ENCODE measurements at places on chromosomes 4 and X.
A peak's percentile ranks its signal among the peaks of the same experiment; 100 is the strongest.

- DNase-seq = no peak
Observed at GRCh38 chrX:64395568-64395929, 297 bp upstream of the MTMR8 start.

GRCh38 chr4:157664726-157665125, 444.2 kb downstream of the GRIA2 start:
- DNase-seq = no peak

DNA sequence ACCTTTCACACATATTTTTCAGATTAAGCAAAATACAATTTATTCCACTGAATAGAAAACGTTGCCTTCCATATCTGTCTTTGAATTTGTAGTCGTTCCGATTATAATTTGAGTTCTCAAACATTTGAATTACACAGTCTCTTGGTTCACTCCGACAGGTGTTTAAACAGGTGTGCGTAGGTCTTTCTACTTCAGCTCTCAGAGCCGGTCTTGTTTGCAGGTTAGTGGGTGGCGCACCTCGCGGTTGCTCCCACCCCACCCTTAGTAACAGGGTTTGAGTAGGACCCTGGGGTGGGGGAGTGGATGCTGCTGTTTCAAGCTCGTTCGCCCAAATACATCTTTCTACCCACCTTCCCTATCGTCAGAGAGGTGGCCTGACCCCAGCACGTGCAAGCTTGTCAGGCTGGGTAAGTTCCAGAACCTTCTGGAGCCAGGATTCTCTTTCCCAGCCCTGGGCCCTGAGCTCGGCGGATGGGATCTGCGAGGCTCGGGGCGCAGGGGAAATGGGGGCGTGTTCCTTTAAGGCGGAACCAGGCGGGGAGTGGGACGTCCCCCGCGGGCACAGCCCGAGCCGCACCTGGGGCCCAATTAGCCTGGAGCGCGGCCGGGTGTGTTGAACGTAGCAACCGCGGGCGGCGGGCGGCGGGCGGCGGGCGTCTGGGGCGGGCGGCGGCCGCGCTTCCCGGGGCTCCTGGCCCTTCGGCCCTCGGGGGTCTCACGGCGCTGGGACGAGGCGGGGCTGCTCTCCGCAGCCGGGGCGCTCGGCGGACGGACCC, at the start of gene FAM149A:
Gene FAM149A (plus strand): TSS at position 591 of the 776 bp plus-strand sequence.
- DNase-seq = peak; percentile 40

DNA sequence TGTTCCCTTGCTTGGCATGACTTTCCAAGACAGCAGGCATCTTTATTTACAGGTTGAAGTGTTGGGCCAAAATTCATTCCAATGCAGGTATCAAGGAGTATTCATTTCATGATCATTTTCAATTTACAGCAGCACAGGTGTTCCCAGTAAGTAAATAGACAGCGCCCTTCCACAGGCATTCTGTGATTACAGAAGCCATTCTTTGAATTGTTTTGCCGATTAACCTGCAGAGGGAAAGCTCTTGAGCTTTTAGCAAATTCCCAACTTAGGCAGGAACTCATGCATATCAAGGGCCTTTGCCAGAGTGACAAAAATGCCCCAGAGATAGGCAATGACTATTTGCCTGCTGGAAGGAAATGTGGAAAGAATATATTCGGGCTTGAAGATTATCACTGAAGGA, 6.8 kb downstream of the TXK start:
- DNase-seq = no peak

DNA sequence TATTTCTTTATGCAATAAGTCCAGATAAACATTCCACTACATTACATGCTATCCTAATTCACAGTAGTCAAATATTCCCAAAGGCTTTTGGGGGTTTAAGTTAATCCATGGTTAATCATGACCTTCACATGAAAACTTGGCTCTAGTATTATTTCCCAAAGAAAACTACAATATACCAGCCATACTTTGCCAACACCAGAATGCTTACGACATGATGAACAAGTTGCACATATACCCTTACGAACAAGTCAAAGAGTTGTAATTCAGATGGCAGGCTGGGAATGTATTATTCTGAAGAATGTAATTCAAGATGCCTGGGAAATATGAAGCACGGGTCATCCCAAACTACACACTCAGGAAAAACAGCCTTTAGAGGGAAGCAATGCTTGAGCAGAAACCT, 499.6 kb downstream of the PPARGC1A start:
- DNase-seq = no peak

GRCh38 chr4:148812101-148812500, 369.9 kb upstream of the NR3C2 start:
- DNase-seq = no peak

DNA sequence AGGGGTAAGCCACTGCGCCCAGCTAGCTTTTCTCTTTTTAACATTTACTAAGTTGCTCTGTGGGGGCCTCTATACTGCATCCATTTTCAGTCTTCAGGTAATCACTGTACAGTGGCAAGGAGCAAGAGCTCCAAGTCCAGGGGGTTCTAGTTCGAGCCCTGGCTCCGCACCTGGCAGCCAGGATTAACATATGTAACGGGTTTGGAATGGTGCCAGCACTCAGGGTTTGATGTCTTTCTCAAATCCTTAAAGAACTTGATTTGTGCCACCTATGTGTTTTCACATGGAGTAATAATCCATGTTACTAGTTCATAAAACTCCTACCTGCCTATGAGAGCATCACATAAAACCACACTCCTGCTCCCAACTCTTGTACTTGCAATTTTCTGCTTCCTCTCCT, 4.5 kb downstream of the GRPEL1 start:
- no peak for DNase-seq

GRCh38 chr4:47442980-47443379, 20.5 kb downstream of the COMMD8 start:
- no peak for DNase-seq

- no peak for DNase-seq
Observed at GRCh38 chr4:163395758-163396157, 52.1 kb downstream of the NPY5R start.

- no peak for DNase-seq
Observed at GRCh38 chrX:77977095-77977494, 7.7 kb upstream of the PGAM4 start.

- no peak for DNase-seq
Observed at GRCh38 chrX:32571579-32571978, 639.8 kb downstream of the DMD start.

DNA sequence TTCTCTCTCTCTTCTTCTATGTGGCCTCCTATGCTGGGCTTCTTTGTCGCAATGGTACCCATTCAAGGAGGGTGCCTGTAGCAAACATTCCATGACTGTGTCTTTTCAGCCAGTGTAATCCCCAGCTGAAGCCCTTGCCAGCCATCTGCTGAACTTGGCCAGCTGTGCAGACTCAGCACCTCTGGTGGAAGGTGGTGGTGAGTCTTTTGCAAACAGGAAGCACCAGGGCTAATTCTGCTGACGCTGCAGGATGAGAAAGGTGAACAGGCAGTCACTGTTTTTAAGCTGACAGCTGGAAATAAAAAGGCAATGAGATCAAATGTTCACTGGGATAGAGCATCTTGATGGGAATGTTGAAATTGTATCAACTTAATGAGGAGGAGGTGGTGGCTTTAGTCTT, 298.7 kb upstream of the CLNK start:
- no peak for DNase-seq

GRCh38 chrX:44971674-44972073, 98.7 kb downstream of the KDM6A start:
- no peak for DNase-seq

DNA sequence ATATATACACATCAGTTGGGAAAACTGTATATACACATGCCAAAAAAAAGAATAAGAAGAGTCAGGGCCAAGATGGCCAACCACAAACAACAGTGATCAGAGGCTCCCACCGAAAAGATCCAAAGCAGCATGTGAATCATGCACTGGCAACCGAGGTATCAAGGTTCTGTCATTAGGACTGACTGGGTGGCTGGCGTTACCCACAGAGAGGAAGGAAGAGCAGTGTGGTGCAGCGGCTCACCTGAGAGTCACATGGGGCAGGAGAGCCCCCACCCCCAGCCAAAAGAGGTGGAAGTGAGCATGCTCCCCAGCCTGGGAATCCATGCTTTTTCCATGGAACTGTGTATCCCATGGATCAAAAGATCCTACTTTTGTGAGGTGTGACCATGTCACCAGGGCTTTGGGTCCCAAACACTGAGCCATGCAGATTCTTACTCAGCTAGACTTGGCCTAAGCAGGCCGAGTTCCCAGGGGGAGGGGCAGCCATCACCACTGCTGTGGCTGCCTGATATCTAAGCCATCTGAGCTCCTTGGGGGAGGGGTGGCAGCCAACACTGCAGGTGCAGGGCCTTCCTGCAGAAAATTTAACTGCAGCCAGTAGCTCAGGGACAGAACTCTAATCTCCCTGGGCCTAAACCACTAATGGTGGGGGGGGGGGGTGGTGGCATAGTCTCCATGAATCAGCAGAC, 52.8 kb downstream of the P2RY10 start:
- DNase-seq = no peak

DNA sequence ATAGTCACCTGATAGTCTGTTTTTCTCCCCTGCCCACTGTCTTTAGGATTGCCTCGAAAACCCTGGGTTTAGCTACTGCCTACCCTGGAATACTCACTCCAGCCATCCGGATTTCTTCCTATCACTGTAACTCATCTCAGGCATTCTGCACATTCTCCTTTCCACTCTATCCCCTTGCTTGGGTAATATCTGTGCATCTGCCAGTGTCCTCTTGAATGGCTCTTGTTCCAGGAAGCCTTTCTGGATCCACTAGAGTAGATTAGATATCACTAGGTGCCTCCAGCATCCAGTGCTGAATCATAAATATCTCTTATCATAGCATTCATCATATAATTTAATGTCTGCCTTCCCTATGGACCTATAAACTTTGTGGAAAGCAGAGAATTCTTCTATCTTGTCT, 17.1 kb upstream of the GALNT7 start:
- DNase-seq = no peak

- no peak for DNase-seq
Observed at GRCh38 chrX:124887572-124887971, 432.1 kb upstream of the TEX13C start.

DNA sequence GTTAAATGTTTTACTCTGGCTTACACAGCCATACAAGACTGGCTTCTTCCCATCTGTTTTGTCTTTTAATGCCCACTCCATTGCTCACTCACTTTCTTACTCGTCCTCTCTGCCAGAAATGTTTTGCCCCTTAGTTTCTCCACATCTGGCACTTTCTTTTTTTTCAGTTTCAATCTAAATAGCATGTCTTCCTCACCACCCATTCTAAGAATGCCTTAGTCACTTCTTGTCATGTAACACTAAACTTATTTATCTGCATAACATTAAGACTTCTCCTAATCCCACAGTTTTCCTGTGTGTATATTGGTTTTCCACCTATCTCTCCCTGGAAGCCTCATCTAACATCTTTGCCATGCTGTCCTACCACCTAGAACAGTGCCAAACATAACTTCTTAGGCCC, 119.3 kb downstream of the ADAMTS3 start:
- DNase-seq = no peak

GRCh38 chrX:1534301-1535168, 2.5 kb downstream of the P2RY8 start:
- DNase-seq = peak; percentile 54

DNA sequence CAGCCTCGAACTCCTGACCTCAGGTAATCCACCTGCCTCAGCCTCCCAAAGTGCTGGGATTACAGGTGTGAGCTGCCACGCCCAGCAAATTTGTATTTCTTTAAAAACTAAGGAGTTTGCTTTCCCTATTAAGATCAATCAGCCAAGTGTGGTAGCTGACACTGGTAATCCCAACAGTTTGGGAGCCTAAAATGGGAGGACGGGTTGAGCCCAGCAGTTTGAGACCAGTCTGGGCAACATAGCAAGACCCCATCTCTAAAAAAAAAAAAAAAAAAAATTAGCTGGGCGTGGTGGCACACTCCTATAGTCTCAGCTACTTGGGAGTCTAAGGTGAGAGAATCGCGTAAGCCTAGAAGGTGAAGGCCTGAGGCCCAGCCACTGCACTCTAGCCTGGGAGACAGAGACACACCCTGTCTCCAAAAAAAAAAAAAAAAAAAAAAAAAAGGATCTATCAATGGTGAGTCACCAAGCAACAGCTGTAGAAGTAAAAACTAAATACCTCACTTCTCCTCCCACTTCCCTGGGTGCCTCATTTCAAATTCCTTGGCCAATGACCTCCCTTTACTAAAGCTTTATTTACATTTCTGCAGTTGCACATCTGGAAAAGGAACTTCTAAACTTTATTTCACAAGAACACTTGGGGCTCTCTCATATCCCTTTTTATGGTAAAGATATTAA, 54.5 kb downstream of the LDB2 start:
- DNase-seq = no peak

DNA sequence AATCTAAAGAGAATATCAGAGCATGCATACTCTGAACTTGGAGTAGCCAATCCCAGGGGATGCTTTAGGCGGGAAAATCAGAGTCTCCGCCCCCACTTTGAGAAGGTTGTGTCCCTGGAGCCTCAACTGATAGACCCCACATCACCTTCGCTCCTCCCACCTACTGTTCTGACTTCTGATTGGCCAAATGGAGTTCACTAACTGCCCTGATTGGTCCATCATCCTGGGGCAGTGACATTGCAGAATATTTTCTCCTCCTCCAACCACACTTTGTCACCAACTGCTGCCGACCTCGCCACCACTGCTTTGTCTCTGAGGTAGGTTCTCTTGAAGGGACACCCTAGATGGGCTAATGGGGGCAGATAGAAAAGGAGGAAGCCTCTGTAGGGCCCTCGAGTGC, 22.7 kb upstream of the SPACA5B start:
- no peak for DNase-seq

DNA sequence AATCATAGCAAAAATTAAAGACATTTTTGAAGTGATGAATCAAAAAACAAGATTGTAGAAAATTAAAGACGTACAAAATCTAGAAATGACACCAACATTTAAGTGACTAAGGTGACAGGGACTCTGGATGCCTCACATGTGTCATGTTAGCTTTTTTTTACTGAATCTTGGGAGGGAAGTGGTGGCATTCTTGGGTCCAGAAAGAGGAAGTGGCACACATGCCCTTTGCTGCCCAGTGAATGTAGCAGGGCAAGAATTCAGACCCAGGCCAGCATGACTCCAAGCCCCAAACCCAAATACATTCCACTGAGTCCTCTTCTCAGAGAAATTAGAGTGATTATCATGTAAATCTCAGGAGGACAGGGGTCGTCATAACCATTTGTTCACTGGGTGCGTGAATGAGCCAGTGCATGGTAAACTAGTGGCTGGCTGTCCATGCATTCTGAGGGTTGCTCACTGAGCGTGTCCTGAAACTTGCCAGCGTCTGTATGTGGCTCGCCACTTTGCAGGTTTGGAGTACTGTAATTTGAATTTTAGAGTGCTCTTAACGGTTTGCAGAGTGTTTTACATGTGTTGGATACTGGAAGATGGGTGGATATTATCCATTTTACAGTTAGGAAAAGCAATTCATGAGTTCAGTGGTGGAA, 55.4 kb upstream of the TBC1D14 start:
- DNase-seq = no peak

GRCh38 chrX:100636321-100636991, at the start of gene TSPAN6:
TSPAN6 (minus strand) TSS chrX:100636806; CDS start chrX:100636694, 112 bp downstream.
- peak; percentile 68 for DNase-seq

GRCh38 chr4:124433500-124433899, 279.0 kb downstream of the ANKRD50 start:
- DNase-seq = no peak

- DNase-seq = no peak
Observed at GRCh38 chr4:103098756-103099440, 736 bp downstream of the BDH2 start.

Data from activated CD4-positive, CD25-positive, alpha-beta regulatory T cell treated with anti-CD3 and anti-CD28 coated beads, Interleukin-2, amount 50 U/mL, for 72 hours (primary cell).